ENCODE measurements at places on chromosomes 16 and 17. TPM values are rescaled to one million over a fixed set of nuclear protein-coding genes. Genes with fewer than 3 reads are reported as not detected.

GRCh38 chr17:17264430-17264829, 16.6 kb downstream of the COPS3 start:
- no peak for DNase-seq

DNA sequence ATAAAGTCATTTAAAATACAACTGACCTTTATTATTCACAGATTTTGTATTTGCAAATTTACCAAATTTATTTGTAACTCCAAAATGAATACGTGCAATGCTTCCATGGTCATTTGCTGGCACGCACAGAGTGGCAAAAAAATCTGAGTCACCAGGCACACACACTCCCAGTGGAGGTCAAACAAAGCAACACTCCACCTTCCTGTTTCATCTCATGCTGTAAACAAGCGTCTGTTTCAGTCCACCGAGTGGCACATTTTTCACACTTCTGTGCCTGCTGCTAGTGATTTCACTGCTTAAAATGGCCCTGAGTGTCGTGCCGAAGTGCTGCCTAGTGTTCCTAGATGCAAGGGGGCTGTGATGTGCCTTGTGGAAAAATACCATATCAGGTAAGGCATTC, 17.8 kb upstream of the ITGAE start:
- DNase-seq: no peak

DNA sequence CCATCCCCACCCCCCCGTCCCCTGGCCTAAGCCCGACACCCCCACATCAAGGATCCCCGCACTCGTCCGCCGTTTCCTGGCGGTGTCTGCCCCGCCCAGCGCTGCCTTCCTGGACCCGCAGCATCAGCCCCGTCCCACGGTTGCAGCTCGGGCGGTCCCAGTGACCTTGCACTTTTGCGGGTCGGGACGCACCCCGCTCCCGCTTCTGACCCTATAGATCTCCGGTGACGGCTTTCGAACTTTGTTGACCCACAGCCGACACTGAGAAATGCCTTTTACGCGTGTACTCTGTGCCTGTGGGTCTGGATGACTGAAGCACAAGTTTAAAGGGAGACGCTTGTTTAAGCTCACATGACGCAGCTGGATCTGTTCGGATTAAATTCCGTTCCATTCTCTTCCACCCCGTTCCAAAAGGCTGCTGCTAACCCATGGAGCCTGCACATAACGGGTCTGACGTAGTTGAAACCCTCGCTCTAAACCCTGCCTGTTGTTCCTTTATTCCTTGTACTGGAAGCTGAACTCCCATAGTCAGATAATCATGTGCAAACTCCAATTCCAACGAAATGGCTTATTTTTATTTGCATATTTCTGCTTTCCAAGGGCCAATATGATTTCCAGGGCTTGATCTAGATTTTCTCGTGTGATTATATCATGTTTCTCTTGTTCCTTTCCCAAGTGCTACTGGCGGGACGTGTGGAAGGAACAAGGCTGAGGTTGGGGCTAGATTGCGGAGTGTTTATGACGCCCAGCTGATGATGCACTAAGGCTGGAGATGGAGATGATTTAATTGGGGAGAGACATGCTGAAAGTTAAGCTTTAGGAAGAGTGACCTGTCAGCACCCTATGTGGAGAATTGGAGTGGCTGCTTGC, 834 bp downstream of the FLYWCH1 start:
- DNase-seq: peak; percentile 76

- no peak for DNase-seq
These were observed 919.1 kb upstream of the EEF2KMT start for GRCh38 chr16:6016530-6017184.

- DNase-seq: peak; percentile 91
These were observed 1.0 kb downstream of the EEF2K start for GRCh38 chr16:22206842-22207714.

- DNase-seq: no peak
These were observed 11.7 kb downstream of the NDUFAB1 start for GRCh38 chr16:23584186-23585076.

DNA sequence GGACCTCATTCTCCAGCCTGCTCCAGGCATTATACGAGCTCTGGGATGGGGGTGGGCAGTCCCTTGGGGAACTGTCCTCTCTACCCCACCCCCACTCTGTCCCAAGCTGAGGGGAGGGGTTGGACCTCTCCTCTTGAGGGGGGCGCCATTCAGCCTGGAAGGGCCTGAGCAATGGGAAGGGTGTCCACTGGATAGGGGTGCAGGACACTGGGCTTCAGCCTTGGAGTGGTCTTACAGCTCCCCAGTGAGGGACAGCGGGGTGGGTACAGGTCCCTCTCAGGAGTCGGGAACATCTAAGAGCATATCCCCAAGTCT, 9.5 kb upstream of the CBX8 start:
- no peak for DNase-seq

DNA sequence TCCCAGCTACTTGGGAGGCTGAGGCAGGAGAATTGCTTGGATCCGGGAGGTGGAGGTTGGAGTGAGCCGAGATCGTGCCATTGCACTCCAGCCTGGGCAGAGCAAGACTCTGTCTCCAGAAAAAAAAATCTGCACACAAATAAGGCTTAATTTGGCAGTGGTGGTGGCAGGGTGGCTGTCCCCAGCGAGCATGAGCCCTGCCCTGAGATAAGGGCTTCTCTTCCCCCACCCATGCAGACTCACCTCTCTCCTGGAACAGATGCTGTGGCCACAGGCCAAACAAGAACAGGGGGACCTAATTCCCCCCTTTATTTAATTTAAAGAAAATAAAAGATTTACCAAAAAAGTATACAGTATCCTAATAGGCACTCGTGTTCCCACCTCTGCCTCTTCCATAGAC, 157.2 kb downstream of the RAB11FIP4 start:
- DNase-seq: no peak

GRCh38 chr17:81210868-81211267, 11.9 kb downstream of the CEP131 start:
- DNase-seq: no peak

The MYH1 gene
- total RNA-seq: 0.81 TPM

The NEURL4 gene
- total RNA-seq: 37.6 TPM

The SEZ6L2 gene
- total RNA-seq: 11.9 TPM

All from upper lobe of right lung (tissue), 1 donor.